Stimulated activated CD4-positive, alpha-beta T cell treated with anti-CD3 and anti-CD28 coated beads, Interleukin-15, amount 100 ng/mL, for 1 hour (primary cell): ENCODE measurements at places on chromosomes 3 and 15.

DNA sequence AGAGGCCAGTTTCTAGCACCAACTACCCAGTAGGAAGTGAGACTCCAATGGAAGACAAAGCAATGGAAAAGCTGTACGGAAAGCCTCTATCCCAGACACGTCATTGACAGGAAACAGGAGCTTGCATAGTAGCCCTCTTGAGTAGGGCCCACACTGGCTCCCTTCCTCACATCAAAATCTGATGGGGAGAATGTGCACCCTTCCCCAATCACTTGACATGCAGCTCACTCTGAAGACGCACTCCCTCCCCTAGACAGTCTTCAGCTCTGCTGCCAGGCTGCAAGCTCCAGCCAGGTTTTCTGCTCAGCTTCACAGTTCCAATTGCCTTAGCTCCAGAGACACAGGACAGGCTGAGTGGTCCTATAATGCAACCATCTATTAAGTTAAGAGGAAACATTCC is 567.8 kb downstream of the EPHB1 start:
- no peak for DNase-seq

GRCh38 chr3:158100681-158101080 is 5.5 kb downstream of the SHOX2 start:
- no peak for DNase-seq

- no peak for DNase-seq
These were observed 1.0 kb downstream of the TAMM41 start for GRCh38 chr3:11845651-11846050.

GRCh38 chr3:59446775-59447465 is 397.1 kb upstream of the CFAP20DC start:
- no peak for DNase-seq

GRCh38 chr3:136078421-136079364 is 113.2 kb downstream of the PPP2R3A start:
- DNase-seq: no peak

GRCh38 chr3:4426261-4426781 is 40.7 kb downstream of the SUMF1 start:
- no peak for DNase-seq

- DNase-seq: no peak
These were observed 113.8 kb downstream of the ANP32A start for GRCh38 chr15:68706931-68707330.

DNA sequence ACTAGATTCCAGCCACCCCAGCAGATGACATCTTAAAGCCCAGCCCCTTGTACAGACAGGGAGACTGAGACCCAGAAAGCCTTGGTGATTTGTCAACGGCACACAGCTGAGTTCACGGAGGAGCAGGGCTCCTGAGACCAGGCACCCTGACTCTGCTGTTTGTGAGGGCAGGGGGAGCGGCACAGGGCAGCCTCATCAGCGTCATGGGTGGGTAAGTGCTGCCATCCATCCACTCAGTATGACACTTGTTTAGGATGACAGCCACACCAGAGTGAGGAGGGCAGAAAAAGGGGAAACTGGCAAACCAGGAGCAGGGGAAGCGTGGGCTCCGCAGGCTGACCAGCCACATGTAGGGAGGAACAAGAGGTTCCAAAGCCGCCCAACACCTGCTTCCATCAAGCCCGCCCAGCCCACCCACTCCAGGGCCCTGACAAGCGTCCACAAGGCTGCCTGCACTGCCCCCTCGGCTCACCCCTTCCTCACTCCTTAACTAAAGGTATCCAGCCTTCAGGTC is 19.9 kb downstream of the RBPMS2 start:
- DNase-seq: no peak

DNA sequence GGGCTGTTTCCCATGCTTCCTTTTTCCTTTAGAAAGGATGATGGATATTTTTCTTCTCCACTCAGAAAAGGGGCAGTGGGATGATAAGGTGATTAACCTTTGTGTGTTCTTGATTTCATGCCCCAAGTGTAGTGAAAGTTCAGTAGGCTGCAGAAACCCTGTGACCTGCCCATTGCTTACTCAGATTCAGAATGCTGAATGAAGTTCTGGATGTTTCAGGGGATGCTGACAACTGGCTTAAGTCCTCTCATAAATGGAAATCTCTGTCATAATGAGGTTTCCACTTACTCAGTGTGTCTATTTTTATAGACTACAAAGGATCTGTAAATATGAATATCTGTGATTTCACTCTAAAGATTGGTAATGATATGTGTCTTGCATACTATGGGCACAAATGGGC is 471.3 kb upstream of the TPRG1 start:
- DNase-seq: no peak

- no peak for DNase-seq
These were observed 110.6 kb downstream of the GABRB3 start for GRCh38 chr15:26662283-26662682.

DNA sequence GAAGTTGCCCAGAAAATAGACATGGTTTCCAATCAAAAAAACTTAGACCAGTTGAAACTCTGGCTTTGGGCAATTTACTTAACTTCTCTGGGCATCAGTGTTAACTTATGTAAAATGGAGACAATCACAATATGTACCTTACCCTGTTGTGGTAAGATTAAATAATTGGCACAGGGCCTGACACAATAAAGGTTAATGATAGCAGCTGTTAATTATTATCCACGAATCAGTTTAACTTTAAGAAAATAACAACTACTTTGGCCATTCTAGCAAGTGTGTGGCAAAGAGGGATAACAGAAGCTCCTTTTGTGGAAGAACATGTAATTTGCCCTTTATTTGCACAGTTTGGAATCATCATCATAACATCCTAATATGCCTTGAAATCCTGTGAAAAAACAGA is 787.6 kb downstream of the FHIT start:
- no peak for DNase-seq

- DNase-seq: peak; percentile 39
These were observed 59.9 kb downstream of the ZNF621 start for GRCh38 chr3:40584625-40585189.

- DNase-seq: no peak
These were observed 31.9 kb downstream of the RAB8B start for GRCh38 chr15:63221346-63221745.

DNA sequence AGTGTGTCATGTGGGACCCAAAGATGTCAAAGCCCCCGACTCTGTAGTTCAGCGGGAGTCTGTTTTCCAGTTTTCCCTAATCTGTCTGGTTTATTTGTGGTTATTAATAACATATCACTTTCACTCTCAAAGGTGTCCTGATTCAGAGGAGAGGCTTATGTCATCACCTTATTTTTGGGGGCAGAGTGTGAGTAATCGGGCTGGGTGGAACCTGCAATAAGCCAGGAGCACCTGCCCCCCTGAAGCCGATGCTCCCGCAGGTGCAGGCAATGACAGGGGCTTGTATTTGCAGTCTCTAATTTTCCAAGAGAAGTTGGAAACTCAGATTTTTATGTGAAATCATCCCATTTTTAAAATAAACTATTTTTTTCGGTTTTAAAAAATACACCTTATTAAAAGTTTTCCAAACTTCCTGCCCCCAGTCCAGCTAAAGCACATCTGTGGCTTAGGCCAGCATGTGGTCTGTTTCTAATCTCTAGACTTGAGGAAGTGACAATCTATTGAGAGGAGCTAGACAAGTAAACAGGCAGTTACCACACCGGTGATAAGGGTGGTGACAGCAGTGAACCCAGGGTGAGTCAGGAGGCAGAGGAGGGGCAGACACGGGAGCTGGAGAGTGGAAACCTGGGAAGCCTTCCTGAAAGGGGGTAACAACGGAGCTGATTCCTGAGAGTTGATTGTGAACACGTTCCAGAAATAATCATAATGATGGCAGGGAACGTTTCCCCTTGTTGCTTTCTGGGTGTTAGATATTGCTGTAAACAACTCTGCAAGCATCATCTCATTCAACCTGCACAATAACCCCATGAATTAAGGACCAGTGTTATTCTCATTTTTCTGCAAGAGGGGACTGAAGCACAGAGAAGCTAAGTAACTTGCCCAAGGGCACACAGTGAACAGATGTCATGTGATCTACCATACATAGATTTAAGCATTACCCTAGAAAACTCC is 37.2 kb downstream of the BHLHE40 start:
- DNase-seq: no peak

DNA sequence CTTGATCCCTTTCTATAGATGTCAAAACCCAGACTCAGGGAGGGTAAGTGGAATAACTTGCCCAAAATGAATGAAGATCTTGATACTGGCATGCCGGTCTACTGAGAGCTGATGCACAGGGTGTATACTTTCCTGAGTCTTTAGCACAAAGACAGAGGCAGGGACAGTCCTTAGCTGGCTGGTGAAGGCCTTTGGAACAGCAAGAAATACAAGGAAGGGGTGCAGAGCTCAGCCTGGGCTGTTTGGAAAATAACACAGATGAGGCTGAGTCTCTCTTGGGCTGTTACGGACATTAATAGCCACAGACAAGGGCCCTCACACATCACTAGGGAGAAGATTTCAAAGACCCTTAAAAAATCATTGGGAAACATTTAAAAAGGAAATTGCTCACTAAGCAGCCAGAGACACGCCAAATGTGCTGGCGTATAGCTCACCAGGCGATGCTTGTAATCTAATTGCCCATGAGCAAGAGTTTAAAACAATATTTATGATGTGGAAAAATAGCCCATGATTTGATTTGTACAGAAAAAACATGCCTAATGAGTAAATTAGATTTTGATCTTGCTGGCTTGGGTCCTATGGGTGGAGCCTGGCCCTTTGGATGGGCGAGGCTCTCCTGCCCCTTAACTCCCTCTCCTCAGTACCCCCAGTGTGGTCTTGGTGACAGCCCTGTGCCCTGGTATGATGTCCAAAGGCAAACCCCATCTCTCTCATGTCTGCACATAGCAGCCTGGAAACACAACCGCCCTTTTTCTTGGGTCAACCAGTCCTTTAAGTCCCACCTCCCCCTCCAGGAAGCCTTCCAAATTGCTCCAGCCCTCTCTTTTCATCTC is 81.8 kb upstream of the MRPS22 start:
- DNase-seq: no peak

DNA sequence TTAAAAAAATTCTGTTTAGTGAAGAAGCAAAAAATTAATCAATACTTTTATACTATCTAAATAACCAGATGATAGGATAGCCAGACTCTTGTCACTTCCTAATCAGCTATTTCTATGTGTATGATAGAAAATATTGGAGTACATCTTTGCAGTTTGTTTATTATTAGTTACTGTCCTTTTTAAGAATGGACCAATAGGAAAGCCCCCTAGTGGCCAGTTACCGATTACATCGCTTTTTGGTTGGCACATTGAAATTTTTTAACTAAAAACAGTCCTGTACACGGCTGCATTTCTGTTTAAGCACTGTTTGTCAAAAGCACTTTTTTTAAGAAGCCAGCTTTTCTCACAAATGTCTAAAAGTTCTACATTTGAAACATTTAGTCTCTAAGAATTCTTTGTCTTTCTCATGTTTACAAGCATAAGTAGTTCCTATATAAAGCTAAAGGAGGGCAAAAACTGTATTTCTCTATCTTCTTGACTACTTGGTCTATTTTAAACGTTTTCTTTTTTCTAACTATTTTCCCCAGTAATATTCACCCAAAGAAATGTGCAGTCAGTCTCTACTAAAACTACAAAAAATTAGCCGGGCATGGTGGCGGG is 253.2 kb upstream of the LRTM1 start:
- DNase-seq: no peak

GRCh38 chr3:57386307-57386706 is 93.8 kb upstream of the ASB14 start:
- no peak for DNase-seq

- DNase-seq: no peak
These were observed 19.3 kb downstream of the LMCD1 start for GRCh38 chr3:8520816-8521403.

DNA sequence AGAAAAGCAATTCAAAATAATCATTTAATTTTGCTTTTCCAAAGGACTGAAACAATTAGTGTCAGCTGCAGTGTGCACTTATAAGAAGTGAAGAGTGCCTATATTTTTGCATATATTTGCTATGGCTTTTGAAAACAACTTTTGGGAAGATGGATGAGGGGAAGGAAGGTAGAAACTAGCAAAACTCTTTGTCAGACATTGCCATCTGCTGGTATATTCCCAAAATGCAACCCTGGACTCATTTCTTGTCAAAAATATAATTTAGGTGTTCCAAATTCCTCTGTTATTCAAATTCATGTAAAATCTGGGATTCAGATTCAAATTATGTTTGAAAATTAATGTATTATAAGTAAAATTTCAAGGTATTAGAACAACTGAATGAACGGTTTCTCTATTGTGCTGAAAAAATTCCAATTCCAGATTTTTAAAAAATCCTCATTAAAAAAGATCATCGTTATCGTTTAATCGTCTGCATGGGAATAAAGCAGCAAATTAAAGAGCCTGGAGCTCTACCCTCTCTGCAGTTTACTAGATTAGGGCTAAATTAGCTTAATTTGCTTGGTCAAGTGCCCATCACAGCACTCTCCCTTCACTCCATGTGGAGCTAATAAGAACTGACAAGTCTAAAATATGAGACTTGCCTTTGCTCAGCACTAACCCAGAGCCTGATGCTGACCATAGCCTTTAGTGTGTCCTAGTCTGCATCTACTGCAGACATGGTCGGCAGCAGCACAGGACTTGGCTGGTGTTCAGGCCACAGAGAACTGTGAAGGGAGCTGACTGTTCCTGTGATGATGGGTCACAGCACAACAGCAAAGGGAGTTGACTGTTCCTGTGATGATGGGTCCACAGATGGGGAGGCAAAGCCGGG is 67.9 kb upstream of the MITF start:
- DNase-seq: no peak

GRCh38 chr15:55740981-55741832 is 1.7 kb downstream of the PRTG start:
- DNase-seq: no peak

GRCh38 chr3:138812806-138813205 is 21.9 kb downstream of the PIK3CB start:
- DNase-seq: no peak

DNA sequence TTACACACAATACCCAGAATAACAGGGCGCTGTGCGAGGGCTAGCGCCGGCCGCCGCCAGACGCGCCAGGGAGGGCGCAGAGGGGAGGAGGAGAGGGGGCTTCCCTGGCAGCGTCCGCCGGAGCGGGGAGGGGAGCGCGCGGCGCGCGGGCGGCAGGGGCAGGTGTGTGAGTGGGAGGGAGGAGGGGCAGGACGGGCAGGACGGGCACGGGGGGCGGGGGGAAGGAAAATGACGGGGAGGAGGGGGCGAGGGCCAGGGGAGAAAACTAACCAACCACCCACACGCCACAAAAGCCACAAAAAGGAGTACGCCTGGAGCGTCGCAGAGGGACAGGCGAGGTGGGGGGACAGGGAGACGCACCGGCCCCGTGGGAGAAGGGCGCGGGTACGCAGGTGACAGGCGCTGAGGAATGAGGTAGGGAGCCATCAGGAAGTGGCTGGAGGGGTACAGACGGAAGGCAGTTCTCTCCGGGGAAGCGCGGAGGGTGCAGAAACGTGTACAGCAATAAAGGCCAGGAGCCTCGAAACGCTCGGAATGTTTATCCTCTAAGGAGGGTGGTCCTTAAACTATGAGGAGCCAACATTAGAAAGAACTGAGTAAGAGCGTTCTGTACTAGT is 610 bp upstream of the SATB1 start:
- DNase-seq: peak; percentile 53
